Stimulated activated CD8-positive, alpha-beta memory T cell treated with anti-CD3 and anti-CD28 coated beads, Interleukin-2, amount 100 ng/mL, for 1 hour (primary cell): ENCODE measurements at places on chromosomes 12 and 14.

DNA sequence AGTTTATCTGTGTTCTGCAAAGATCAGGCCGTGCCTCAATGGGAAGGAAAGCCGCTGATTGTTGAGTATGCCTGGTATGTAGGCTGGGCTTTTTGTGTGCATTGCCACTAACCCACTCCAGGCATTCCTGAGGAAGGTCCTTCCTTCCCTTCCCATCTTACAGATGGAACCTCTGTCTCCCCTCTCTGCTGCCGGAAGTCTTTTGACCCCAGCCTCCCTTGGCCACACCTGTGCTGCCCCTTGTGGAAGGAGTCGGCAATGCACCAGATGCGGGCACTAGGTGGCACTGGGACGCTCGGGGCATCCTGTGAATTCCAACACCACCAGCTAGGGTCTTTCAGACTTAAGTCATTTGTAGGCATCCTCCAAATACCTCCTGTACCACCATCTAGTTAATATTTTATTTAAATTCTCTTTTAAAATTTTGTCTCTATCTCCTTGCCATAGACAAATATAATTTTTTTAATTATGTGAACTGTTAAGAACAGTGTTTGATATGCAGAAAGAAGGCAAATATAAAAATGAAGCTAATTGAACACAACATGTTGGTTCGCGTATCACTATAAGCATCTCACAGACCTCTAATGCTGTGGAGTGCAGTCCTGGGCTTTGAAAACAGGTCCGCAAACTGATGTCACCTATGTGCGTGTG, 99.6 kb downstream of the RIN3 start:
- peak; percentile 48 for DNase-seq

DNA sequence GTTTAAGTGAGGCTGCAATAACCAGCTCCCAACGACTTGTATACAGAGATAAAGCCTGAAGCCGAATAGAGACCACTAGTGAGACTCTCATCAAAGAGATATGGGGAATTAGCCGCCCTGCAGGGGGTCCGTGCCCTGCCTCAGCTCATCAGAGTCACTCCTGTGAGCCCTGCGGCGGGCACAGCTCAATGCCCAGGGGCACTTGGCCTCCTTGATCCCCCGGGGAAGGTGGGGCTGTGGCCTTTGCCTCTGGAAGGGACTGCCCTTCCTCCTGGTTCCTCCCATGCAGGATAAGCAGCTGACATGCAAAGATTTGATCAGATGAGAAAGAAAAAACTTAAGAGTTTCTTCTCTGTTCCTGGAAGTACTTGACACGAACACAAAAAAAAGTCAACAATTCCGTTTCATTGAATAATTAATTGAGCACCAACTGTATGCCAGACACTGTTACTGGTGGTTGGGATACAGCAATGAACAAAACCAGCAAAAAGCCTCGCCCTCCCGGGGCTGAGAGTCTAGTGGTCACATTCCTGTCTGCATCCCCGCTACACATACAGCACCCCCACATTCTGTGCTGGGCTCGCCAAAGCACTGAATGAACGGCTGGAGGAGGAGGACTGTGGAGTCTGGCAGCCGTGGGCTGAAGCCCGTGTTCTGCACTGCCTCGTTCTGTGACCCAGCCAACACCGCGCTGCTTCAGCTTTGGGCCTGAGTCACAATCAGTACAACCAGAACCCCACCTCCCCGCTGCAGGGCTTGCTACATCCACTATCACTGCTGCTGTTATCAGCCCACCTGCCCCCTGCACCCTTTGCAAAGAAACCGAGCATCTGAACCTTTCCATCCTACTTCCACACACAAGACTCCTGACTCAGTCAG, 10.3 kb downstream of the TTC7B start:
- DNase-seq, result no peak

- no peak for DNase-seq
These were observed 1.4 kb downstream of the ATF1 start for GRCh38 chr12:50765095-50765911.

GRCh38 chr14:31934767-31935266, 142.3 kb upstream of the ARHGAP5 start:
- DNase-seq, result no peak

DNA sequence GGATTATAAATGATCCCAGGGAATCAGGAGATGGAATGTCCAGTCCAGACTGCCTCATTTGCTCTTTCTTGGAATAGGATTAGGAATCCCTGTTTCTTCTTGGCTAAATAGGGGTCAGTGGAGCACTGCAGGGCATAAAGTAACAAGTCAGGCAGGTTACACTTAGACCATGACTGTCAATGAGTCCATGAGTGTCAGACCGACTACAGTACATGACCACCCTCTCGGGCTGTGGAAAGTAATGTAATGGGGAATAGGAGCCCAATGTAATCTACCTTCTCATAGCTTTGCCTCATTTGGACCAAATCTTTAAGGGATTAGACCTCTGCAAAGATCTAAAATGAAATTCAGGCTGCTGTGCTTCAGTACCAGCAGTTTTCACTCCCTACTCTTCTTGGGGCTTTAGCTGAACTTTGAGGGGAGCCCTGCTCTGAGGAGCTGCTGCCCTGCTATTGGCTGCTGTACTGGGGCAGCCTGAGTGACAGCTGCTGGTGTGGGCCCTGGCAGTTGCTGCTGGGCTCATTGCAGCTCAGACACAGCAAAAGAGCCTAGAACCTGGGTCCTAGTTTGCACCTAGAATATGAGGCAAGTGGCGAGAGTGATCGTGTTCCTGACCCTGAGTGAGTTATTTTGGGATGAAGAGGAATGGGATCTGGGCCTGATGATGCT, 62.2 kb upstream of the OR4E1 start:
- DNase-seq, result no peak
